ENCODE measurements at places on chromosomes 5 and 9.
A peak's percentile ranks its signal among the peaks of the same experiment; 100 is the strongest.

GRCh38 chr9:137757139-137757538, 120.4 kb upstream of the CACNA1B start:
- no peak for DNase-seq

- no peak for DNase-seq
Observed at GRCh38 chr5:39523821-39524220, 99.0 kb upstream of the DAB2 start.

- no peak for DNase-seq
Observed at GRCh38 chr5:10538789-10539686, 24.8 kb upstream of the ANKRD33B start.

- DNase-seq: no peak
Observed at GRCh38 chr9:121651008-121651294, 483 bp upstream of the DAB2IP start.

DNA sequence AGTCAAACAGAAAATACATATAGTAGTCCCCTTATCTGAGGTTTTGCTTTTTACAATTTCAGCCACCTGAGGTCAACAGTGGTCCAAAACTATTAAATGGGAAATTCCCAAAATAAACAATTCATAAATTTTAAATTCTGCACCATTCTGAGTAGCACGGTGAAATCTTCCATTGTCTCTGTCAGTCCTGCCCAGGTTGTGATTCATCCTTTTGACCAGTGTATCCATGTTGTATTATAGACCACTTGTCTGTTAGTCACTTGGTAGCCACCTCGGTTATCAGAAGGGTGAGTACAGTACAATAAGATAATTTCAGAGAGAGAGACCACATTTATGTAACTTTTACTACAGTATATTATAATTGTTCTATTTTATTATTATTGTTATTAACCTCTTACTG, 2.8 kb downstream of the CCDC152 start:
- no peak for DNase-seq

- DNase-seq: no peak
Observed at GRCh38 chr5:128842241-128842640, 123.0 kb upstream of the SLC27A6 start.

- no peak for DNase-seq
Observed at GRCh38 chr9:136375096-136375495, 1.6 kb upstream of the CARD9 start.

GRCh38 chr5:12245429-12245828, 341.2 kb upstream of the CTNND2 start:
- DNase-seq: no peak

- peak; percentile 57 for DNase-seq
Observed at GRCh38 chr5:149959406-149960236, 937 bp upstream of the SLC26A2 start.

- no peak for DNase-seq
Observed at GRCh38 chr9:88237991-88238571, 99.8 kb upstream of the SPATA31C2 start.

DNA sequence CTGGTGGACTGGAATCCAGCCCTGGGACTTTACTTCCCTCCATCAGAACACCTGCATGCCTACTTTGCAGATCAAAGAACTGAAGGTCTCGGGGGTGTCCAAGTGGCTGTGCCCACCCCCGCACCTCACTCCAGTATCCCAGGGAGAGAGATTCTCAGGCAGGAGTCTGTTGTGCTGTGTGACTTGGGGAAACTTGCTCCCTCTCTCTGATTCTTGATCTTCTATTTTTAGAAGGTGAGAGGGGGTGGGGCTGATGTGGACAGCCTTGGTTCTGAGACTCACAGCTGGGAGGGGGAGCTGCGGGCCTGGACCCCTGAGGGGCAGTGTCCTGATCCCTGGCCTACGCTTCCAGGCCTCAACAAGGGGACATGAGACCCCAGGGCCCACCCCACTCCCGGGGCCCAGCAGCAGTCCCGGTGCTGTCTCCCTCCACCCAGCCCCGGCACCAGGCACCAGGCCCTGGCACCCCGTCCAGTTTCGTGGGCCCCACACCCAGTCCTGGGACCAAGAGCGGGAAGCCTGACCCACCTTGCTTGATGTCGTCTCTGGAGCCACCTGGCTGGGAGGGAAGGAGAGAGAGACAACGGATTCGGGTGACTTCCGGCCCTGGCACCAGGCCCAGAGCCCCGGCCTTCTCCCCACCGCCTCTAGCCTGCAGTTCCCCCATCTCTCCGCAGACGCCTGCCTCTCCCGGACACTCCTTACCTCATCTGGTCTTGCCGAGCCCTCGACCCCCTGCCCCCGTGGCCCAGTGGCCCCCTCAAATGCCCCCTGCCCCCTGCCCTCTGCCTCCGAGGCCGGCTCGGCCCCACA, 74.0 kb upstream of the SPTLC1 start:
- no peak for DNase-seq

- no peak for DNase-seq
Observed at GRCh38 chr5:9037048-9037447, 508.8 kb downstream of the SEMA5A start.

- no peak for DNase-seq
Observed at GRCh38 chr9:111451570-111451969, 32.6 kb downstream of the ECPAS start.

GRCh38 chr5:145683431-145683830, 151.7 kb downstream of the PRELID2 start:
- no peak for DNase-seq

DNA sequence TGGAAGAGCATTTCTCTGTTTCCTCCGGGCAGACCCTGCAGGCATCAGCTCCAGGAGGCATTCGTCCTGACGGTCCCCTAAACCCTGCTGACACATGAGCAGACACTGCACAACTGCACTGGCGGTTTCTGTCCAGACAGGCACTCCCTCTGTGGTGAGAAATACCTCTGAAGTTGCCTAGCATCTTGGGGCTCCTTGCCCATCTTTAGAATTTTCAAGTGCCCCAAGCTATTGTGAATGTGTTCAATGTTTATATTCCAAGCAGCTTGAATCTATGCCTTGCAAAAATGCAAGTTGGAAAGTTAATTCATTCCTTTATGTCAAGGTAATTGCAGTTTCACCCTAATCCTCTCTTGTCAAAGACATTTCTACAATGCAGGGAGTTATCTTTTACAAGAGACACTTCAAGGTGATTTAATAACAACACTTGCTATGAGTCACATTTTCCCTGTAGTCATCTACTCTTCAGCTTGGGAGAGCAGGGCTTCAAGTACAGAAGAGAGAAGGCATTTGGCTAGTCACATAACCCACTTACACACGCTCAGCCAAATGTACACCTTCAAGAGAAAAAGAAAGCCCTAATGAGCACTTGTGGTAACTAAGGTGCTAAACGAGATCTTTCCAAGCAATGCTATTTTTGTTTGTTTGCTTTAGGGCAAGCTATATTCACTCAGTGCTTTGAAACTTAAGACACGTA, 302.5 kb downstream of the MLLT3 start:
- no peak for DNase-seq

- DNase-seq: no peak
Observed at GRCh38 chr5:65718576-65719310, 3.2 kb downstream of the SGTB start.

DNA sequence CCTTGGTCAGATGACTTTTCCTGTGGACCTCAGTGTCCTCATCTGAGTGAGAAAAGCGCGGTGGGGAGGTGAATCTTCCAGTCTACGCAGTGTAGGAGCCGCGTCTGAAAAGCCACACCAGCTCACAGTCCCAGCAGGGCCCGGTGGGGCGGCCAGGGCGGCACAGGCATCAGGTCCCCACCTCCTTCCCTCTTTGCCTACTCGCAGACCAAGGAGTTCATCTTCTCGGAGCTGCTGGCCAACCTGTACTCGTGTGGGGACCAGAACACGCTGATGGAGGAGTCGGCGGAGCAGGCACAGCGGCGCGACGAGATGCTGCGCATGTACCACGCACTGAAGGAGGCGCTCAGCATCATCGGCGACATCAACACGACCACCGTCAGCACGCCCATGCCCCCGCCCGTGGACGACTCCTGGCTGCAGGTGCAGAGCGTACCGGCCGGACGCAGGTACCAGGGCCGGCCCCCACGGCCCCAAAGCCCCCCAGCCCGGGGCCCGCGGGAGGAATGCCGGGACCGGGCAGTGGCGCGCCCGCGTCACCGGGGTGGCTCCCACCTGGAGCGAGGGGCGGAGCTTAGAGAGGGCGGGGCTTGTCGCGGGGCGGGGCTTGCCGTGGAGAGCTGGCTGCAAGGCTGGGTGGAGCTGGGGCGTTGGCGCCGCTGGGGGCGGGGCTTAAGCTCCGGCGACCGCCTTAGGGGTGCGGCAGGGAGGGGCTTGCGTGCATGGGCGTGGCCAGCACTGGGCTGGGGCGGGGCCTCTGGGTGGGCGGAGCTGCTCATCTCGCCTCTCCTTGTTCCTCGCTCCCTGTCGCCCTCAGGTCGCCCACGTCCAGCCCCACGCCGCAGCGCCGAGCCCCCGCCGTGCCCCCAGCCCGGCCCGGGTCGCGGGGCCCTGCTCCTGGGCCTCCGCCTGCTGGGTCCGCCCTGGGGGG, 25.6 kb downstream of the GOLGA2 start:
- peak; percentile 98 for DNase-seq

All from stimulated activated CD4-positive, alpha-beta T cell treated with anti-CD3 and anti-CD28 coated beads, Interleukin-2, amount 100 ng/mL, for 4 hours (primary cell).